ENCODE measurements at places on chromosomes 1 and 21.

DNA sequence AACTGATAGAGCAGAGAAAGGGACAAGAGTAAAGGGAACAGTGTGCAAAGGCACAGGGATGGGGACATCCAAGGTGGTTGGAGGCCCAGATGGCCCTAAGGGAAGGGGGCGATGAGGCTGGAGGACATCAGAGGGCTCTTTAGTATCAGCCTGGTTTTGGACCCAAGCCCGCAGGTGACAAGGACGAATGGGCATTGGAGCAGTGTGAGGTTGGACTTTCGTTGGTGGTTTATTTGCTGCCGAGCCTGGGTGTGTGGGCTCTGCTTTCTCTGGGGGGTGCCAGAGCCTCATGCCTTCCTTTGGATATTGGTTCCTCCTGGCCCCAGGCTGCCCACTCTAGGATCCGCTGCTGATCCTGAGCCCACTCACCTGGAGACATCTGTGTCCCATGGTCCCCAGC is 12.1 kb downstream of the FOXO6 start:
- DNase-seq, result no peak

GRCh38 chr1:230365723-230366307 is 60.3 kb downstream of the PGBD5 start:
- no peak for DNase-seq

DNA sequence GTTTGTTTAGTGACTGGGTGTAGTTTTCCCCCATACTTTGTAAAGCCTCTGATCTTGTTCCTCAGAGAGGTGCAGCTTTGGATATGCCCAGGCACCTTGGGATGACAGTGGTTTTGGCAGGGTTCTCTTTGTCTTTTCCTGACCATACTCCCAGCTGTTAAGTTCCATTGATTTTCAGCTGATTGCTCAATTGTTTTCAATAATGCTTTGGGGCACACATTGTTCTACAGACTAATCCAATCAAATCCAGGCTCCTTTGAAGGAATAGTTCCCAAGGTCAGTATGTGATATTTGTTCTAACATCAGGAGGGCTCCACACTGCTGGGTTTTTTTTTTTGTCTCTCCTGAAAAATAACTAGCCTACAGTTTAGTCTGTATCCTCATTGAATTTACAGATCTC is 24.8 kb downstream of the PPP2R5A start:
- DNase-seq, result no peak

DNA sequence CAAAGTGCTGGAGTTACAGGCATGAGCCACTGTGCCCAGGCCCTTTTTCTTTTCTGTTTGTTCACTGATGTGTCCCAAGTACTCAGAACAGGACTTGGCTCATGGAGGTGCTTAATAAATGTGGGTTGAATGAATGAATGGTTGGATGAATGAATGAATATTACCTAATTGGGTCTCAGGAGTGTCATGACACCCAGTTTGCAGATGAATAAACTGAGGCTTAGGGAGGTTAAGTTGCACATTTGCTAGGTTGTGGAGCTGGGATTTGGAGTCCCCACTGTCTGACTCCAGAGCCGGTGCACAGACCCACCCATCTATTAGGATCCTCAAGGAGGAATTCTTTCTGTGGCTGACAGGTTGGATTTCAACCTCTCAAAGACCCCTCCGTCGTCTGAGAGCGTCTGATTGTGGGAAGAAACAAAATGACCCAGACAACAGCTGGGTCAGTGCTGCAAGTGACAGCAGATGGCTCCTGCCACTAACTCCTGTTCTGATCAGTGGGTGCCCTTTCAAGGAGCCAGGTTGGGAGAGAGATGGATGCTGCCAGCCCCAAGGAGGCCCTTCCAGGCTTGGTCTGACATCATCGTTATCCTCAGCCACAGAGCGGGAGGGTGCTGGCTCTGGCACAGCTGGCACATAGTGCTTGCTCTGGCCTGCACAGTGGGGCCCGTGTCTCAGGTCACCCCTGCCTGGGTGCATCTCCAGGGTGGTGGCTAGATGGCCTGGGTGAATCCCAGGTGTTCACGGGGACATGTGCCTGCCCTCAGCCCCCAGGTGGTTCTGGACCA is 24.2 kb downstream of the ARHGEF10L start:
- peak; percentile 49 for DNase-seq

- DNase-seq, result no peak
Observed at GRCh38 chr1:222629921-222630535, 12.1 kb downstream of the MIA3 start.

- no peak for DNase-seq
Observed at GRCh38 chr1:866095-866494, 57.6 kb upstream of the SAMD11 start.

- no peak for DNase-seq
Observed at GRCh38 chr1:163186862-163187261, 15.9 kb downstream of the RGS5 start.

GRCh38 chr1:6646499-6647148 is 22.0 kb downstream of the THAP3 start:
- DNase-seq, result no peak

DNA sequence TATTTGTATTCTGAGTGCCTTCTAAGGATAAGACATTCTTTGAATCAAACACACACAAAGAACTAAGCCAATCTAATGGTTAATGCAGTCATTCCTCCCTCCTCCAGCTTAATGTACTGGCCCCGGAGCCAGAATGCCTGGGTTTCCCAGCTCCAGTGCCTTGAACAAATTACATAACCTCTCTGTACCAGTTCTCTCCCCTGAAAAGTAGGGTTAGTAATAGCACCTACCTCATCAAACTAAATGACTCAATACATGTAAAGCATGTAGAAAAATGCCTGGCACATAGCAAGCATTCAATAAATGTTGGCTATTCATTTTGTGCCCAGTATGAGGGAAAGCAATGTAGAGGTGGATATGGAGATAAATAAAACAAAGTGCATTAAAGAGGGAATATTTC is 14.0 kb downstream of the C1orf52 start:
- no peak for DNase-seq

- no peak for DNase-seq
Observed at GRCh38 chr1:233707880-233708815, 94.2 kb downstream of the KCNK1 start.

DNA sequence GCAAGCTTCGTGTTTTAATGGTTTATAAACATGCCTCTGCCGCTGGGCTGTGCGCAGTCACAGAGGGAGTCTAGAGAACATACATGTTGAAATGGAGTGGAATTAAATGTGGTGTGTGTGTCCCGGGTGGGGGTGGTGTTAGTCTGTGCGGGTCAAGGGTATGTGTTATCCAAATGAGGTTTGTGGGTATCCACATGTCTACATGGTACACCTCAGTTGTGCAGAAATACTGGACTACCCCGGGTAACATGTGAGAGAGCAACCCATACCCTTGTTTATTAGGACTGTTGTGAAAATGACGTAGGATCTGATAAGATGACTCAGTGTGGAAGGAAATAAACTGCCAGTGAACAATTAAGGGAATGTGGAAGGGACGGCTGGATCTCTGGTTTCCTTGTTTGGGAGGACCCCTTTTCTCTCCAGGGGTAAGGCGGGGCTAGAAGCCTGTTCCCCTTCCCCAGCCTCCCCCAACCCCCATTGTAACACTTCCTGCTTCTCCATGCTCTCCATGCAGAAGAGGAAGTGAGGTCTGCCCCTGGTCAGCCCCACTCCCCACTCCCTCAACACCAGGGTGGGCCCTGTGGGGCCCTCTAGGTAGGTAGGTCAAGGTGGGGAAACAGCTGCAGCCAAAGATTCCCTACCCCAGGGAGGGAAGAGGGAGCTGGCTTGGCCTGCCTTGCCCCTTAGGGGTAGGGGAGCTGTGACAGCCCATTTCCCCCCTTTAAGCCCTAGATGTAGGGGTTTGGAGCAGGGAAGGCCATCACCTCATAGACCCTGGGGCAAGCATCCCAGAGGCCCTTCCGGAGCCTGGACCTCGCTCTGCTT is 690 bp downstream of the EPS8L3 start:
- peak; percentile 61 for DNase-seq

DNA sequence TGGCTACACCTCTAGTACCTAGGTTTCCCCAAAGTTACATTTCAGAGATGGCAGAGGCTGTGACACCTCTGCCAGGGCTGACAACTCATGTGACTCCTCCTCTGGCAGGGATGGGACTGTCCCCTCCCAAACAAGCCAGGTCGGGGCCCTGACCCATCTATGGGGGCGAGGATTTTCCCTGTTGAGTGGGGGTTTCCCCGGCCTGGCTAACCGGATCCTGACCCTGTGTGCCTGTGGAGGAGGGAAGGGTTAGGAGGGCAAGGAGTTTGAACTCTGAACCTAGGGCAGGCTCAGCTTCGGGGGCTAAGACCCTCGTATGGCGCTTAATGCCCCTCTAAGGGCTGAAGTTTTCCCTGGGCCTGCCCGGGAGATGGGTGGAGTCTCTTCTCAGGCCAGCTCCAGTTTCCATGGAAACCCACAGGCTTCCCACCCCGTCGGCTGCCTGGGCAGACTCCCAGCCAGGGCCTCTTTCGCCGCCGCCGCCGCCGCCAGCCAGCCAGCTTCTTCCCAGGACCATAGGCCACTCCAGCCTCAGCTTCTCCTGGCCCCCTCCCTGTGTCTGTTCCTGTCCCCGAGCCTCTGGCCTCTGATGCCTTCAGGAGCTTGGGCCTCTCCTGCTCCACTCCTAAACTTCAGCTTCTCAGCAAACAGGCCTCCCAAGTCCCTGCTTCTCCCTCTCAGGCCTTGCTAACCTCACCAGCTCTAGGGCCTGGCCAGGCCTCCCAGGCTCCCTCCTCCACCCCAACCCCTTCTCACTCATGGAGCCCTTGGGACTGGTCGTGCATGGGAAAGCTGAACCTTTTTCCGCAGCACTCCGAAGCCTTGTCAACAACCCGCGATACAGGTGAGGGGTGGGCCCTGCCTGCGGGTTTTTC is at the start of gene BTBD19:
BTBD19 (plus strand) TSS at position 461 of the 875 bp plus-strand sequence; CDS start at position 759, 298 bp downstream.
- peak; percentile 10 for DNase-seq

- DNase-seq, result no peak
Observed at GRCh38 chr1:41566969-41567368, 82.5 kb upstream of the EDN2 start.

DNA sequence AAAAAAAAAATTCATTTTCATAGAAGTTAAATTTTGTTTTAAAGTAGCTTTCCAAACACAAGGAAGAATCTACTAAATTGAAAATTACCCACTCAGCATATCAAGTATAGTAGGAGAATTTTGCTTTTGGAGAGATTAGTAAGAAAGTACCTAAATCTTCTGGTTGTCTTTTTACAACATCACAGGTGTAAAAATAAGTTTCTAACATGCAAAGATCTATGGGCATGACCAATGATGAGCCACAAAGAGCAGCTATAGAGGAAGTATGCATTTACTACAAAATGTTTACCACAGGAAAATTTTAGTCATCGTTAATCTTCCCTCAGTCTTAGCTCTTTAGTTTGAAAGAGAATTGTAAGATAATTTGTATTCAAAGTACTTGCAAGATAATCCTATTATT is 28.1 kb downstream of the ANGPTL3 start:
- DNase-seq, result no peak

DNA sequence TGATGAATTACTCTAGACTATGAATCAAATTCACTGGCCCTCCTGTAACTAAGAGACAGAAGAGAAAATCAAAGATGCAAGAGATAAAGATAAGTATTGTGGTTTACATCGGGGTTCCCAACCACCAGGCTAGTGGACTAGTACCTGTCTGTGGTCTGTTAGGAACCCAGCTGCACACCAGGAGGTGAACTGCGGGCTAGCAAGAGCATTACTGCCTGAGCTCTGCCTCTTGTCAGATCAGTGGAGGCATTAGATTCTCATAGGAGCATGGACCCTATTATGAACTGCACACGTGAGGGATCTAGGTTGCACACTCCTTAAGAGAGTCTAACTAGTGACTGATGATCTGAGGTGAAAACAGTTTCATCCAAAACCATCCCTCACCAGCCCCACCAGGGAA is 58.9 kb upstream of the DUSP10 start:
- no peak for DNase-seq

DNA sequence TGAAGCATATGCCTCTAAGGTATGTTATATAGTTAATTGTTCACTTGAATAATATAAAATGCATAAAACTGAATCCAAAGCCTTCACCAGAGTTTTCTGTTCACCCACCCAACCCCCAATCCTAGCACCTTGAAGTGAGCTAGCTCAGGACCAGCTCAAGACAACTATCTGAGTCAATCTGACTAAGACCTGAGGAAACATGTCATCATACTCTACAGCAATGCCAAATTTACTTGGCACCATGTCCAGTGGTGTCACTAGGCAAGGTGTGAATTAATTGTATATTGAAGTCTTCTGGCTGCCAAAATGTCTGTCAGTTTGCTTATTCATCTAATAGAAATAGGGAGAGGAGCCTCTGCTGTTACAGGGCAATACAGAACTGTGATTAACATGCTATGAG is 3.8 kb downstream of the DNASE2B start:
- DNase-seq, result no peak

DNA sequence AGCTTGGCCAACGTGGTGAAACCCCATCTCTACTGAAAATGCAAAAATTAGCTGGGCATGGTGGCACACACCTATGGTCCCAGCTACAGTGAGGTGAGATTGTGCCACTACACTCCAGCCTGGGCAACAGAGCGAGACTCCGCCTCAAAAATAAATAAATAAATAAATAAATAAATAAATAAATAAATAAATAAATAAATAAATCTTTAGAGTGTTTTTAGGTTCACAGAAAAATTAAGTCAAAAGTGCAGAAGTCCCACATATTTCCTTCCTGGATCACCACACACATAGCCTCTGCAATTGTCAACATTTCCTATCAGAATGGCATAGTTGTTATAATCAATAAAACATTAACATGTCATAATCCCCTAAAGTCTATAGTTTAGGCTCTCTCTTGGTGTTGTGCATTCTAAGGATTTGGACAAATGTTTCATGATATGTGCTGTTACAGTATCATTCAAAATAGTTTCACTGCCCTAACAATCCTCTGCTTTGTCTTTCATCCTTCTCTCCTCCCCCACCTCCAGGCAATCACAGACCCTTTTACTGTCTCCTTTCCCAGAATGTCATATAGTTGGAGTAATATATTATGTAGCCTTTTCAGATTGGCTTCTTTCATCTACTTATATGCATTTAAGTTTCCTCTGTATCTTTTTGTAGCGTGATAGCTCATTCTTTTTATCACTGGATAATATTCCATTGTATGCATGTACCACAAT is 58.3 kb downstream of the LAMC1 start:
- no peak for DNase-seq

GRCh38 chr1:29469457-29469856 is 233.1 kb downstream of the PTPRU start:
- DNase-seq, result no peak

DNA sequence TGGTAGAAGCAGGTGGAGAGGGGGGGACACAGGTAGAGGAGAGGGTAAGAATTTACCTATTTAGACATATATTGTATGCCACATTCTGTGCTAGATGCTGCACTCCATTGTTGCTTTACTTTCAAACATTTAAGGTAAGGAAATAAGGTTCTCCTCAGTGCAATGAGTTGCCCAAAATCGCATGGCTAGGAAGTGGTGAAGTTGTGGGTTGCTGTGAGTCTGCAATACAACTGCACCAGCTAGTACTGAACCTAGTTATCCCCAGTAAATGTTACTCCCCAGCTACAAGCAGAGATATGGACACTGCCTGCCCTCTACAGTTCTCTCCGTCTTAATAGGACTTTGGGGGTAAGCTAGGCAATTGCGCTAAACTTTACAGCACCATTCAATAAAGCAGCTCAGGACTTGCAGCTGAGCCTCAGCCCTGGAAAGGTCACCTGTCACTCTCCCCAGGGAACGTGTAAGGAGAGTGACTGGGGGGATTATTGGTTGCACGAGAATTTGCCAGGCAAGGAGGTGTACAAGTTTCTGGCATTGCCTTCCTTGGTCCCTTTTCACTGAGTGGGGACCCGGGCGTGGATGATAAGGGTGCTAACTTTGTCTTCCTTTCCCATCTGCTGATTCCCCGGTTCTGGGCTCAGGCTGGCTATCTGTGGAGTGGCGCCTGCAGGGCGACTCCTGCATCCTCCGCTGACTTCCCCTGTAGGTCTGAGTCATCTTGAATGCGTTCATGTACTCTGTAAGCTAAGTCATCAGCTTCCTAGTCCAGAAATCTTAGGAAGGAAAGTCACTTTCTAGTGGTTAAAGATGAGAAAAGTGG is 71.3 kb upstream of the CNTN2 start:
- DNase-seq, result no peak
